GM20000 (cell line): ENCODE measurements at places on chromosomes 12 and 14.

DNA sequence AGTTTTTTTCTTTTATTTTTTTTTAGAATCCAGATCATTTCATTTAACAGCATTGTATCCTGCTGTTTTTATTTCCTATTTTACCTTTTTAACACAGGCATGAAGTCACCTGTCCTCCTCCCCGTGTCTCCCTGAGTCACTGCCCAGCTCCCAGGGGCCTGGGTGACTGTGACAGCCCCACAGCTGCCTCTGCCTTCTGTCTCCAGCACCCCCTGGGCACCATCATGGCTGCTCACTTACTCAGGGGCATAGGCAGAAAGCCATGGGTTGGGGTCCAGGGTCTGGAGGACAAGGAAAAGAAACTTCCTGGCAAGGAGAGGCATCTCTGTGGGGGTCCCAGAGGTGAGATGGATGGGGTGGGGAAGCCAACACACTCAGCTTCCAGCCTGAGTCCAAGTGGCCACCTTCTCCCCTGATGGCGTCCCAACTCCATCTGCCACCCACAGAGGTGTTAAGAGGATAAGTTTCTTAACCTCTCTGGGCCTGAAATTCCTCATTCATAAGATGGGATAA, 25.3 kb downstream of the TMEM63C start:
- DNase-seq = no peak

GRCh38 chr12:24948420-24948756, 513 bp downstream of the BCAT1 start:
- peak; percentile 48 for DNase-seq

GRCh38 chr12:49190974-49191373, 2.1 kb upstream of the TUBA1A start:
- no peak for DNase-seq

GRCh38 chr14:31895206-31895605, 181.9 kb upstream of the ARHGAP5 start:
- DNase-seq = no peak

GRCh38 chr14:96934638-96935330, 137.6 kb downstream of the VRK1 start:
- no peak for DNase-seq

- no peak for DNase-seq
Measured at GRCh38 chr12:47276253-47276620, 196.5 kb upstream of the AMIGO2 start.
